ENCODE measurements at places on chromosomes 4 and X. TPM values are rescaled to one million over a fixed set of nuclear protein-coding genes. Genes with fewer than 3 reads are reported as not detected.
A peak's percentile ranks its signal among the peaks of the same experiment; 100 is the strongest.

DNA sequence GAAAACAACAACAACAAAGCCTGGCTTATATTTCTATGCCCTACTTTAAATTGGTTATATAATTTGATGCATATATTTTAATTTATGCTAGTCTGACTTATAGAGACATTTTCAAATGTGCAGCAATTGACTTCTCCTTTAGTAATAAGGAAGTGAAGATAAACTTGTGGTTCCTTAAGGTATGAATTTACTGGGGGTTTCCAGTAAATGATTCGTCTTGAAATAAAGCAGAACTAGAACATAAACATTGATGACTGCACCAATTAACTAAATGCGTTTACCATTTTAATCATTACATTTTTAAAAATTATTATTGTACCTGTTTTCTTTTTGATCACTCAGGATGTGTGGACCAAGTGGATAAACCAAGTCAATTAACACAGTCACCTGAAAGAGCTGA lies 99.6 kb upstream of the CCSER1 start:
- peak; percentile 59 for DNase-seq

DNA sequence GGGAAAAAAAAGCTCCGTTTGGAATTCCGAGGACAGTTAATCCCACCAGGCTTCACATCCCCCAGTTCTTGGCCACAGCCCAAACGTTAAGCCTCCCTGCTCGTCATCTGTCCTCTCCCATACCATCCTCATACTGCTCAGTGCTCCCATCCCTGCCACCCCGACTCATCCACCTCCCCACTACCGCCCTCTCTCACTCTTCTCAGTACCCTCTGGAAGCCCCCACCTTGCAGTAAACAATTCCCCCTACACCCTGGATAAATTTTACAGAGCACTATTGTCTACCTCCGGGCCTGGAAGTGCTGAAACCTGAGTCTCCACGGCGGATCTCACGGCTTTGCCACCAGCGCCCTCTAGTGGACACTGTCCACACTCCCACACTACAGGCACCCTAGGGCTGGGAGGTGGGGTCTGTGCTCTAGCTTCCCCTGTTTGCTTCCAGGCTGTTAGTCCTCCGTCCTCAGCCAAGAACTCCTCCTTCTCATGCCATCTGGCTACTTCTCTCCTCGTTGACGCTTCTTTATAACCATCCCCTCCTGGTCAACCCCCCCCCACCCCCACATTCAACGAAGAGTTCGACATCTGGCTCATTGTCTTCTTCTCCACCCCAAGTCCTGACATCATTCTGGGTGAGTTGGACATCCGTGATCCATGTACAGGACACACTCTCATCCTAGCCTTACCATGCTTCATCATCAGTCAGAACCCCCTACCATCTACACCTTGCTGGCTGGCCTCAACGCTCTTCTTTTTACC lies 54.5 kb downstream of the RTL9 start:
- DNase-seq, result peak; percentile 41

GRCh38 chrX:69323786-69324720 lies 158.8 kb upstream of the PJA1 start:
- DNase-seq, result no peak

DNA sequence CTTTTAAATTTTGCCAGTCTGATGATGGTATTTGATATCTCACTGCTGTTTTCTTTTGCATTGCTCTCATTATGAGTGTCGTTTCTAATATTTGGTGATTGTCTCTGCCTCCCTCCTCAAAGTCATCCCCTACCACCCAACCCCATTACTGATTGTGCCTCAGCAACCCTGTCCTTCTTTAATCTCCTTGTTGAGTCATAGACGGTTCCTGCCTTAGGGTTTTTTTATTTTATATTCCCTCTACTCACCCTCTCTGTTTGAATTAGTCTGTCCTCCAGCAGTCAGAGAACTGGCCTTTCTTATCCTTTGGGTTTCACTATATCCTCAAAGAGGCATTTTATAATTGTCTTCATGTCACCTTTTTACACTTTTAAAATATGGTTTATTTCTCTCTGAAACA lies 409.3 kb upstream of the CPEB2 start:
- no peak for DNase-seq

Gene INPP4B
- polyA plus RNA-seq, result 0.38 TPM

Gene CFAP99
- polyA plus RNA-seq, result 0.15 TPM

Gene GPRASP1
- not detected for polyA plus RNA-seq

Gene MXRA5
- not detected for polyA plus RNA-seq
